ENCODE measurements at places on chromosomes 13 and 19.
A peak's percentile ranks its signal among the peaks of the same experiment; 100 is the strongest.

- no peak for DNase-seq
These were observed 20.4 kb downstream of the PROZ start for GRCh38 chr13:113178896-113179167.

- DNase-seq, result no peak
These were observed 85.8 kb upstream of the UBL3 start for GRCh38 chr13:29936051-29936813.

GRCh38 chr13:44629465-44630183 is 53.5 kb upstream of the TSC22D1 start:
- no peak for DNase-seq

DNA sequence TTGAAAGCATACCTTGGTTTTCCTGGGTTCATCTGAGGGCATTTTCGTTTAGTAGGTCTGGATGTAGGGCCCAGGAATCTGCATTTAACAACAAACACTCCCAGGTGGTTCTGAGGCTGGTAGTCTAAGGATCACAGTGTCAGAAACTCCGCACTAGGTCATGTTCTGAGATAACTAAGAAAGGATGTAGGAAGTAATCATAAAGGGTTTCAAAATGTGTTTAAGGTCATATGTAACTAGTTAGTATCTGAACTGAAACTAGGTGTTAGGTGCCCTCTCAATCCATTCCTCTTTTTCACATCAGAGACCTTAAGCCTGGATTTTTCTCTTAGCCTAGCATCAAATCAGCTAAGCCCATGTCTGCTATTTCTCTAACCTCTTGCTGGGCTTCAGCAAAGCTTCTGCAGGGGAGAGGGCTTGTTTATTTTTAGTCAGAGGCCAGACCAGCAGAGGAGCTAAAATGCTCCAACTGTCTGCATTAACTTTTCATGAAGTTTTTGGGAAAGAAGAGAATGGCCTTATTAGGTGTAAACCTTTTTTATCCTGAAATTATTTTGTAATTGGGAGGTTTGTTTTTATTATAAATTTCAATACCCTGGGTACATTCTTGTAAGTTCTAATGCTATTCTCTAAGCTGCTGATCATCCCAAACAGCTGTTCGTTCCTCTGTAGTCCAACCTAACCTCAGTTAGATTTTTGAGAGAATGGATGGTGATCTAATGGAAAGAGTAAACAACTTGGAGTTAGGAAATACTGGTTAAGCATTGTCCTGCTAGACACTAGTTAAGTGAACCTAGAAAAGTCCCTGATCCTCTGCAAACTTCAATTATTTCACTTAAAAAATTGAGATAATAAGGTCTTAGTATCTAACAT is 262.8 kb upstream of the RFC3 start:
- no peak for DNase-seq

GRCh38 chr13:98221234-98221633 is 44.2 kb upstream of the RNF113B start:
- DNase-seq, result no peak

DNA sequence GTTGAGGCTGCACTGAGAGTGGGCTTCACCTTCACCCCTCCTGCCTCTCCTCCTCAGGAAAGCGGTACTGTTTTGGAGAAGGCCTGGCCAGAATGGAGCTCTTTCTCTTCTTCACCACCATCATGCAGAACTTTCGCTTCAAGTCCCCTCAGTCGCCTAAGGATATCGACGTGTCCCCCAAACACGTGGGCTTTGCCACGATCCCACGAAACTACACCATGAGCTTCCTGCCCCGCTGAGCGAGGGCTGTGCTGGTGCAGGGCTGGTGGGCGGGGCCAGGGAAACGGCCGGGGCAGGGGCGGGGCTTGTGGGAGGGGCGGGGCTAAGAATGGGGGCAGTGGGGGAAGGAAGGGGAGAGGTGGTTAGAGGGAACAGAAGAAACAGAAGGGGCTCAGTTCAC is 7.5 kb downstream of the CYP2A13 start:
- DNase-seq, result no peak

- no peak for DNase-seq
These were observed 1556.6 kb upstream of the PRR20A start for GRCh38 chr13:55583953-55584593.

- no peak for DNase-seq
These were observed 102.5 kb downstream of the URI1 start for GRCh38 chr19:30044273-30045248.

GRCh38 chr13:42623916-42624315 is 50.0 kb downstream of the TNFSF11 start:
- DNase-seq, result no peak

- no peak for DNase-seq
These were observed 1053.7 kb upstream of the SPRY2 start for GRCh38 chr13:81394640-81395039.

- no peak for DNase-seq
These were observed 3.9 kb downstream of the RAB3D start for GRCh38 chr19:11335449-11336146.

GRCh38 chr13:93289842-93290241 is 63.2 kb downstream of the GPC6 start:
- DNase-seq, result no peak

- DNase-seq, result no peak
These were observed 11.8 kb downstream of the POU2F2 start for GRCh38 chr19:42120276-42120980.

DNA sequence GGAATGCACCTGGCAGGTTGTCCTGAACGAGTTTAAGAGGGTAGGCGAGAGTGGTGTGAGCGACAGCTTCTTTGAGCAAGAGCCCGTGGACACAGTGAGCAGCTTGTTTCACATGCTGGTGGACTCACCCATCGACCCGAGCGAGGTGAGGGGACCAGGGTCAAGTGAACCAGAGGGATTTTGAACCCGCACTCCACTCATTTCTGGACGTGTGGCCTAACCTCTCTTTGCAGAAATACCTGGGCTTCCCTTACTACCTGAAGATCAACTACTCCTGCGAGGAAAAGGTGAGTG is 1.7 kb downstream of the CATSPERG start:
- DNase-seq, result peak; percentile 35

GRCh38 chr13:44232774-44233173 is 140.8 kb upstream of the SERP2 start:
- DNase-seq, result no peak

GRCh38 chr13:106445996-106446395 is 89.5 kb downstream of the EFNB2 start:
- no peak for DNase-seq

GRCh38 chr13:81139987-81140386 is 799.1 kb upstream of the SPRY2 start:
- no peak for DNase-seq

GRCh38 chr13:35716186-35716585 is 239.7 kb upstream of the MAB21L1 start:
- DNase-seq, result no peak

GRCh38 chr19:14487370-14488125 is 8.4 kb downstream of the GIPC1 start:
- no peak for DNase-seq

GRCh38 chr13:25777509-25777908 is 274.3 kb downstream of the SHISA2 start:
- no peak for DNase-seq

GRCh38 chr13:44815623-44816022 is 173.6 kb downstream of the NUFIP1 start:
- peak; percentile 75 for DNase-seq

DNA sequence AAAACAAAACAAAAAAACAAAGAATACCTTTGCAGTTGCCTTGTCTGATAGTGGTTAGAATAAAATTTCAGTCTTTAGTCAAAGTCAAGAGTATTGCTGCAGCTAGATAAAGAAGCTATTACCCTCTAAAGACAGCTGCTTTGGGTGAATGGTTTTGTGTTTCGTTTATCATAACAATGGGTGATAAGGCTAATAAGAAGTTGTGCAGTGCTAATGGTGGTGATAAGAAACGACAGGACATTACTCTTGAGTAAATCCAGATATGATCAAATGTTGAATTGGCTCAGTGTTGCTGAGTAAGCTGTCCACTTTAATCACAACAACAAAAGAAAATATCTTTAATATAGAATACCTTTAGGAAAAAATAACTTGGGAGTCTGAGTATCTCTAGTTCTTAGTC is 1825.3 kb downstream of the SLITRK5 start:
- DNase-seq, result no peak

DNA sequence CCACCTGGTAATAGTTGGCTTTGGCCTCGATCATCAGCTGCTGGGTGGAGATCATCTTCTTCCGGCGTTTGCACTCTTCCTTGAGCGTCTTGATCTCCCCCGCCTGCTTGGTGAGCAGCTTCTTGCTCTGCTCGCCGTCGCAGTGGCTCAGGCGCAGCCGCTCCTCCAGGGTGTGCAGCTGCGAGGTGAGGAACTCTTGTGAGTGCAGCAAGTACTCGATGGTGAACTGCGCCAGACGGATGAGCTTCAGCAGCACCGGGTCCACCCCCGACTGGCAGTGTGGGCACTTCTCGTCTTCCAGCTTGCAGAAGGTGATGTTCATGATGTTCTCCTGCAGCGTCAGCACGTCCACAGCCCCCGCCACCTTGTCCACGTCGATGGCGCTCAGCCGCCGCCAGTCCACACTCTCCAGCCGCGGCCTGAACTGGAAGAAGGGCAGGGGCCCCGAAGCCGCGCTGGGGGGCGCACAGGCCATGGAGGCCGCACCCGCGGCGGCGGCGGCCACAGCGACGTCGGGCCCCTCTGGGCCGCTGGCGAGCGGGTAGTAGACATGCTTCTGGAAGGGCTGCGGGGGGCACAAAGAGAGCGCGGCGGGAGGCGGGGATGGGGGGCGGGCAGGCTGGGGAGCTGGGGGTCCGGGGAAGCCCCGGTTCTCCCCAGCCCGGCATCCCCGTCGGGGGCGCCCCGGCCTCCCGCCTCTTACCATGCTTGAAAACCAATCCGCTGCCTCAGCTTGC is 3.0 kb downstream of the DZIP1 start:
- peak; percentile 1 for DNase-seq

- peak; percentile 73 for DNase-seq
These were observed 24.3 kb downstream of the COLGALT1 start for GRCh38 chr19:17579661-17580244.

DNA sequence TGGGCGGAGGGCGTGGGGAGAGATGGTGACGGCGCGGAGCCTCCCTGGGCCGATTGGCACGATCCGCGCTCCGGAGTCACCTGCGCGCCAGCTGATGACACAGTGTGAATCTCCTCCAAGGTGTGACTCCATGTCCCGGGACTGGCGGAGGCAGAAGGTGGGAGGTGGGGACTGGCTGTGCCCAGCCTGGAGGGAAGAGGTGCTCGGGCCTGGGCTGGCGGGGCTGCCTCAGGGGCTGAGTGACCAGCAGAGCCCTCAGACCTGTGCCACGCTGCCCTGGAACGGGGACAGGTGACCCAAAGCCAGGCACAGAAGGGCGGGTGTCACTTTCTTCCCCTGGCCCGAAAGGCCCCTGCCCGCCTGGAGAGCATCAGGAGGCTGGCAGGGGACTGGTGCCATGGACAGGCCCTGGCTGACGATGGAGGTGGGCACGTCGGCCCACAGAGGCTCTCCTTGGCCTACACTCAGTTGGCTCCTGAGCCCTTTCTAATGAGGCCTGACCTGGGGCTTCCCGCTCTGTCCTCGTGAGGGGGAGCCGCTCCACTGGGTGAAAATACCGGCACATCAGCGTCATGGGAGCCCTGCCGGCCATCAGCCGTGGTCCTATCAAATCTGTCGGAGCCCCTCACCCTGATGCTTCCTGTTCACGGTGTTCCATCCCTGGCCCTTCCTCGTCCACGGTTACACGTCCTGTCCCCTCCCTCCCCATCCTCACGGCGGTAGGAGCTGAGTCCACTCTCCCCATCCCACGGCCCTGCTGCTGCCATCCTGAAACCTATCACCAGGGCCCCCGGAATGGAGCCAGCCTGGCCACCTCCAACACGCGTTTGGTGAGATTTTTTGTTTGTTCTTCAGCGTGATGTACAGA is 75.6 kb downstream of the SPACA7 start:
- DNase-seq, result no peak

DNA sequence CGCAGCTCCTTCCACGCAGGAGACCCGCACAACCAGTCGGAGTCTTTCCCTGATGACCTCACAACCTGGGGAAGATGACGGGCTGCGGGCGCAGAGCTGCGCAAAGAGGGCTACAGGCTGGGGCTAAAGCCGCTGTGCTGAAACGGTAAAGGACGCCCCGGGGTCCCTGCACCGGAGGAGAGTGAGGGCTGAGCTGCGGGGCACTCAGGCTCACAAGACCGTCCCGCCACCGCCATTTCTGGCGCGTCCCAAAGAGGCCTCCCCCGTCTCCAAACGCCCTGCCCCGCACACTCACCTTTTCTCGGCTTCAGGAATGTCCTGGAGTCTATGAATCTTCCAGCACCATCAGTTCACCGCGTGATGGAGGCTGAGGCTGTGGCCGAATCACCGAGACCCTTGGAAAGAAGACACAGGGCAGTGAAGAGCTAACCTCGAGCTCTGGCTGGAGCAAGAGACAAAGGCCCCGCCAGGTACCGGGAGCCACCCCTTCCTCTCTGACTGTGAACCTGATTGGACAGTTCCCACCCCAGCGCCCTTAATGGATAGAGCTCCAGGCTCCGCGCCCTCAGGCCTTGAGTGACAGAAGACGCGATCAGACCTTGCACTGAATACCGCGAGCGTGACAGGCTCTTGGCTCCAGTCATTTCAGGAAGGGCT is 41.8 kb upstream of the ZNF429 start:
- DNase-seq, result no peak

DNA sequence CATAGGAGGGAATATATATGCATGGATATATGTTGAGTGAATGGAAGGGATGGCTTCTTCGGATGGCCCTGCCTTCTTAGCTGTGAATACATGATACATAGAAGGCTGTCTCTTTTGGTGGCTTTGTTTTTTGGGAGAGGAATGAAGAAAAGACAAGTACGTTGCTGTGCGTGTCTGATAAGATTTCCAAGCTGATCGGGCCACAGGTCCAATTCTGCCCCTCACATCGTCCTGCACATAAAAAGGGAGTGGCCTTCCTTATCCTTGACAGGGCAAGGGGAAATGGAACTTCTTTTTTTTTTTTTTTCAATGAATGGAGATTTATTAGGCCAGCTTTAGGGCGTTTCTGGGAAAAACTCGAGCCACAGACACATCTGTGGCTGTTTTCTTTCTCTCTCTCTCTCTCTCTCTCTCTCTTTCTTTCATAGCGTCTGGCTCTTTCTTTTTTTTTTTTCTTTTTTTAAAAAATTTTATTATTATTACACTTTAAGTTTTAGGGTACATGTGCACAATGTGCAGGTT is 103.8 kb upstream of the SPATA13 start:
- no peak for DNase-seq

- DNase-seq, result no peak
These were observed 4.0 kb downstream of the EMP3 start for GRCh38 chr19:48329167-48329891.

DNA sequence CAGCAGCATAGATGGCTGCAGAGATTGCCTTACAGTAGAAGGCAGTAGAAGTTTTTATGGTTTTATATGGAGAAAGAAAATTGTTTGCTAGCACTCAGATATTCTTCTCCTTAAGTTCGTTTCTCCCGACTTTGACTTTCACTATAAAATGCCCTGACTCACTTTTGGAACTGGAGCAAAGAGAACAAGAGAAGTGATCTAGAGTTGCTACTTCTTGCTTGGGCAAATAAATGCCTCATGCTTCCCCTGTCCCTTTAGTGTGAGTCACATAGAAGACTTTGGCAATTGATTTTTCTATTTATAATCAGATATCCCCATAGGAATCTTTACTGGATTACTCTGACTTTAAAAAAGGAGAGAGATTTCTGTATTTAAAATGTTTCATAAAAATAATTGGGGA is 46.9 kb downstream of the ITGBL1 start:
- no peak for DNase-seq

Measured in A549 (cell line).